ENCODE measurements at places on chromosomes 5 and 9. TPM values are rescaled to one million over a fixed set of nuclear protein-coding genes. Genes with fewer than 3 reads are reported as not detected.

GRCh38 chr5:98341038-98342032, 432.1 kb upstream of the RGMB start:
- DNase-seq, result no peak

GRCh38 chr9:5863092-5863746, 27.5 kb upstream of the MLANA start:
- no peak for DNase-seq

GRCh38 chr9:113267911-113268566, 7.3 kb downstream of the CDC26 start:
- peak; percentile 17 for DNase-seq

- no peak for DNase-seq
These were observed 57.4 kb downstream of the NRG2 start for GRCh38 chr5:139985733-139986132.

GRCh38 chr5:34899066-34899465, 16.2 kb downstream of the RAD1 start:
- no peak for DNase-seq

The HRCT1 gene
- not detected for total RNA-seq

The SH2D3C gene
- total RNA-seq, result 0.89 TPM

The PLAC8L1 gene
- 0.27 TPM for total RNA-seq

The FRMD3 gene
- total RNA-seq, result 0.51 TPM
